ENCODE measurements at places on chromosomes 1 and 21. TPM values are rescaled to one million over a fixed set of nuclear protein-coding genes. Genes with fewer than 3 reads are reported as not detected.
A peak's percentile ranks its signal among the peaks of the same experiment; 100 is the strongest.

- no peak for DNase-seq
Observed at GRCh38 chr1:58983633-58984245, 199.9 kb upstream of the JUN start.

DNA sequence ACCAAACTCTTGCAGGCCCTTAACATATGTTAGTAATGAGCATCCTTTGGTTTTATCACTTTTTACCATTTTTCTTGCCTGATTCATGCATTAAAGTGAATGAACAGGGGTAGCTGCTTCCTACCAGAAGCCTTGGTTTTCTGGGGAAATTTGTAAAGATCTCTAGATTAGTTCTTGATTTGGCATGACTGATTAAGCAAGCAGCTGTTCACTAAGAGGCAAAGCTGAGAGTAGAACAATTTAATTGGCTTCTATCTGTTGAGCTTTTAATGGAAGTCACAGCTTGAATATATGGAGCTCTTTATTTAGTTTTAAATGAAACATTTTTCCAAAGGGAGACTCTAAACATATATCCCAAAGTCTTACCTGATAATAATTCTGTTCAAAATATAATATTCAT lies 23.6 kb downstream of the TLCD4 start:
- DNase-seq, result no peak

DNA sequence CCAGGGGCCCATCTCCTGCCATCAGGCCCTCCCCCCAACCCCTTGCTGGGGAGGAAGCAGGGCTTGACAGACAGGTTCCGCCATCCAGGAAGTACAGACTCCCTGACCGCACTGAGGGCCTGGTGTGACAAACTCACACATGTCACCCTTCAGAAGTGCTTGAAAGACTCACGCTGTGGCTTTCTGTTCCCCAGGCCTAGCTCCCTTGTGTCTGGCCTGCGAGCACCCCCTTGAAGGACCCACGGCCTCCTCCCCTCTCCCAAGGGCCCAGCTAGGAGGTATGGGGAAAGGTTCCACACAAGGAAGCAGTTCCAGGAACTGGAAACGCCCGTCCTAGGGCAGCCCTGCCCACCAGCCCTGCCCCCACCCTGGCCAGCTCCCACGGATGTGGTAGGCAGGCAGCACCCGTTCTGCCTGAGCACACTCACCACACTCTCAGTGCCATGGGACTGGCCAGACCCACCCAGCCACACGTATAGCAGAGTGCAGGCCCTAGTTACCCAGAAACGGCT lies 26.7 kb downstream of the SLC2A1 start:
- DNase-seq, result peak; percentile 83

GRCh38 chr1:1000357-1001056 lies 610 bp upstream of the HES4 start:
- DNase-seq, result peak; percentile 86

LRRC38 gene
- total RNA-seq, result 0.38 TPM

TPR gene
- total RNA-seq, result 41.1 TPM

ZNF683 gene
- total RNA-seq, result 0.14 TPM

- DNase-seq, result no peak
Observed at GRCh38 chr1:37036667-37037053, 2.3 kb upstream of the GRIK3 start.

- no peak for DNase-seq
Observed at GRCh38 chr1:197178998-197179397, 32.5 kb upstream of the ASPM start.

DNA sequence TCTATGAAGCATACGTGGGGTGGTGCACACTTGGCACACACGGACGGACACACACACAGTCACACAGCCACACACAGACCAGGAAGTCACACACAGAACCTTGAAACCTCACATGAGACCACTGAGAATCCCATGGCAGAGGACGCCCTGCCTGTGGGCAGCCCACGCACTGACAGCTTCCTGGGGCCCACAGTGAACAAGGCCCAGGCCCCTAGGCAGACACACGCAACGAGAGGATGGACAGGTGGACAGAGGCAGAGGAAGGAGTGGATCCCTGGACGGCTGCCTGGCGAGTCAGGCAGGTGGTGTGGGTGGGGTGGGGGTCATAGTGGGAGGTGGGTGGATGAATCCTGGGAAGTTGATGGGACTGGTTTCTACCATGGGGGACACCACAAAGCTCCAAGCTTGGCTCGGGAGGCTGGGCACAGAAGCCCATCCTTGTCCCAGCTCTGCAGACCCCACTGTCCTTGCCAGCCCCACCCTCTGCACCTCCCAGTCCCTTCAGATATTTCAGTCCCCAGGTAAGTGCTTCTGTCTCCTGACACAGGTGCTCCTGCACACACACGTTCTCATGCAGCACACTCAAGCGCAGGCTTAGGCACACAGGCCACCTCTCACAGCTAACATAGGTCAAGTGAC lies 49.1 kb downstream of the WNT9A start:
- DNase-seq, result peak; percentile 22

ALX3 gene
- total RNA-seq, result not detected

CFAP141 gene
- not detected for total RNA-seq
